ENCODE measurements at places on chromosomes 6 and 20.

DNA sequence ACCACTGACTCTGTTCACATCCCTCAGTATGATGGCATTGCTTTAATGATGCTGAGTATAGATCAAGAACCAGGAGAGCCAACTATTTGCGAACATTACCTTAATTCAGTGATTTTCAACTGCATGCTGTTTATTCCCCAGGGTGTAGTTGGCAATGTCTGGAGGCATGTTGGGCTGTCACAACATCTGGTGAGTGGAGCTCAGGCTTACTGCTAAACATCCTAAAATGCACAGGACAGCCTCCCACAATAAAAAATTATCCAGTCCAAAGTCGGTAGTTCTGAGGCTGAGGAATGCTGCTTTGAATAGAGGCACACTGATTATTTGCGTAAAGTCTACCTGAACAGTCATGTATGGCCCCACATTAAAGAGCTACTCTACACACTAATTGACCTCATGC is 94.8 kb upstream of the OPRM1 start:
- no peak overlapping the region for H3K4me3 ChIP-seq
- no peaks in the 10 kb centered on the region for H3K4me1 ChIP-seq
- no peaks in the 10 kb centered on the region for H3K36me3 ChIP-seq
- no peak overlapping the region for H3K27ac ChIP-seq

DNA sequence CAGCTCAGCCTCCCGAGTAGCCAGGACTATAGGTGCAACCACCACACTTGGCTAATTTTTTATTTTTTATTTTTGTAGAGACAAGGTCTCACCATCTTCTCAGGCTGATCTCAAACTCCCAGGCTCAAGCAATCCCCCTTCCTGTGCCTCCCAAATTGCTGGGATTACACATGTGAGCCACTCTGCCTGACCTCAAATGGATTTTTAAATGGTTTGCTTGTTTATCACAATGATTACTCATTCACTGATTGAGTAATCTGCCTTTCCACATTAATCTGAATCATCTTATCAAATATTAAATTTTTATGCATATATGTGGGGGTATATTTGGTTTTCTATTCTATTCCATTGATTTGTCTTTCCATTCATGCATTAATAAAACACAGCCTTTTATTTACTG is 9.4 kb upstream of the KHDC1L start:
- H3K27me3 ChIP-seq = no peaks in the 10 kb centered on the region
- no peak overlapping the region for H3K27ac ChIP-seq
- DNase-seq = no peak
- no peaks in the 10 kb centered on the region for H3K4me1 ChIP-seq
- no peaks in the 10 kb centered on the region for H3K36me3 ChIP-seq
- no peak overlapping the region for H3K4me3 ChIP-seq

- H3K36me3 ChIP-seq = no peaks in the 10 kb centered on the region
- peaks cover 14% of the 10 kb centered on the region for H3K4me1 ChIP-seq
- DNase-seq = peak; percentile 60
These were observed 23.6 kb downstream of the PKHD1 start for GRCh38 chr6:52063584-52064344.

DNA sequence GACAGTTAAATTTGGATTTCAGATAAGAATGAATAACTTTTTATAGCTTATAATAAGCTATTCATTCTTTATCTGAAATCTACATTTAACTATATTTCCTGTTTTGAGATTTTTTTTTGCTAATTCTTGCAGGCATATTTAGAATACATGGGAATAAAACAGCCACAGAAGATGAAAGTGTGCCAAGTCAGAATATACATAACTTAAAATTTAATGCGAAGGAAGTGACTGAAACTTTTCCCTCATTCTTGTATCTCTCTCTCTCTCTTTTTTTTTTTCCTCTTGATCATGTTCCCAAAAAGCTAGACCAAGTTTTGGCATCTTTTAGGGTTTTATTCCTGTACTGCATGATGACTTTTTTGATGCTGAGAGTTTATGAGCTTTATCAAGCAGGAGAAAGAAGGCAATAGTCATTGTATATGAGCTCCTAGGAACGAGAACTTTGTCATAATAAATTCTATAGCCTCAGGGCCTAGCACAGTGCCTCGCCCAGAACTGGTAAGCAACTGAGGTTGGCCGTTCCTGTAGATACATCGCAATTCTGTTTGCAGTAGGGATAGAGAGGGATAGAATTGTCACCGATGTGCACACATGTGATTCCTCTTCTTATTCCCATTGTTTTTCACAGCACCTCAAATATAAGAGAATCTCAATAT is 205.2 kb downstream of the MYLK4 start:
- no peak overlapping the region for H3K4me3 ChIP-seq
- H3K4me1 ChIP-seq = peaks cover 25% of the 10 kb centered on the region
- no peak for DNase-seq
- H3K27ac ChIP-seq = no peak overlapping the region
- H3K36me3 ChIP-seq = no peaks in the 10 kb centered on the region

- H3K4me1 ChIP-seq = no peaks in the 10 kb centered on the region
- no peak overlapping the region for H3K27ac ChIP-seq
- DNase-seq = no peak
- H3K27me3 ChIP-seq = peaks cover 2% of the 10 kb centered on the region
- H3K4me3 ChIP-seq = no peak overlapping the region
These were observed 209.9 kb downstream of the ALDH8A1 start for GRCh38 chr6:134740027-134740373.

- no peaks in the 10 kb centered on the region for H3K4me1 ChIP-seq
- no peaks in the 10 kb centered on the region for H3K27me3 ChIP-seq
- no peak overlapping the region for H3K4me3 ChIP-seq
- no peak for DNase-seq
- no peak overlapping the region for H3K27ac ChIP-seq
These were observed 55.2 kb downstream of the PSMB1 start for GRCh38 chr6:170497841-170498301.

GRCh38 chr6:129022011-129022553 is 139.1 kb downstream of the LAMA2 start:
- no peaks in the 10 kb centered on the region for H3K4me1 ChIP-seq
- no peak overlapping the region for H3K4me3 ChIP-seq
- no peaks in the 10 kb centered on the region for H3K27me3 ChIP-seq
- H3K27ac ChIP-seq = no peak overlapping the region
- no peaks in the 10 kb centered on the region for H3K36me3 ChIP-seq

DNA sequence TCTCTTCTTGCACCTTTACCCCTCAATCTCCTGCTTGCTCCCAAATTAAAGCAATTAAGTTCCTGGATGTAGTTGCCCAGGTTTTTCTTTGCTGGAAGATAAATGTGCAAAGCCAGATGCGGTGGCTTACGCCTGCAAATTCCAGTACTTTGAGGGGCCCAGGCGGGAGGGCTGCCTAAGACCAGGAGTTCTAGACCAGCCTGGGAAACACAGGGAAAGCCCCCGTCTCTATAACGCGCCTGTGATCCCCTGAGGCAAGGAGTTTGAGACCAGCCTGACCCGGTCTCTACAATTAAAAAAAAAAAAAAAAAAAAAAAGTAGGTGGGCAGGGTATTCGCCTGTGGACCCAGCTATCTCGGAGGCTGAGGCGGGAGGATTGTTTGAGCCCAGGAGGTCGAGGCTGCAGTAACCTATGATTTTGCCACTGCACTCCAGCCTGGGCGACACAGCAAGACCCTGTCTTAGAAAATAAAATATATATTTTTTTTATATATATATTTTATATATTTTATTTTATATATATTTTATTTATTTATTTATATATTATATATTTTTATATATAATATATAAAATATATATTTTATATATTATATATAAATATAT is 461 bp upstream of the DCDC2 start:
- no peaks in the 10 kb centered on the region for H3K36me3 ChIP-seq
- peaks cover 19% of the 10 kb centered on the region for H3K4me1 ChIP-seq
- H3K27ac ChIP-seq = no peak overlapping the region
